ENCODE measurements at places on chromosomes 4 and X.

GRCh38 chr4:41883988-41884734 is 51.1 kb upstream of the TMEM33 start:
- DNase-seq = no peak

- DNase-seq = no peak
These were observed 104.5 kb downstream of the AR start for GRCh38 chrX:67648361-67648760.

DNA sequence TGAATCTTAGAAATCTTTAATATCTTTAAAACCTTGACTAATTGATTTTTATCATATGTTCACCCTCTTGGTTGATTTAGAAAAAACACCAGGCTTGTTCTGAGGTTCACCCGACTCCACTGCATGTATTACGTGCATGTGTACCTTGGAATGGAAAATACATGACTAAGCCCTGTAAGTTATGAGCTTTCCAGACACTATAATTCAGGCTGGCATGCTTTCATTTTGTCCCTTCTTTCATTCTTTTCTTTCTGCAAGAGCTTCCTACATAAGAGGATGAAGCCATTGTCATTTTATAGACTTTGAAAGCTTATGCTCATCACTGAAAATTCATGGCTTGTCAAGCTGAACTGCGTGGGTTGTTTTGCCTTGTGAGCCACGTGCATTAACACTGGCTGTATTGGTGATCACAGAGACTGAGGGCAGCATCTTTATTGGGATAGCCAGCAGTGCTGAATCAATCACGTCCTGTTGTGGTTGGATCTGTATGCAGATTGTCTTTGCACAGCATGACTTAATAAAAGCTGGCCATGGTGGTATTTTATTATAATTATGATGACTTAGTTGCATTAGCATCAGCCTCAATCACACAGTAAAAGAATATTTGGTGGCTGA is 141.9 kb downstream of the SLIT2 start:
- DNase-seq = no peak

DNA sequence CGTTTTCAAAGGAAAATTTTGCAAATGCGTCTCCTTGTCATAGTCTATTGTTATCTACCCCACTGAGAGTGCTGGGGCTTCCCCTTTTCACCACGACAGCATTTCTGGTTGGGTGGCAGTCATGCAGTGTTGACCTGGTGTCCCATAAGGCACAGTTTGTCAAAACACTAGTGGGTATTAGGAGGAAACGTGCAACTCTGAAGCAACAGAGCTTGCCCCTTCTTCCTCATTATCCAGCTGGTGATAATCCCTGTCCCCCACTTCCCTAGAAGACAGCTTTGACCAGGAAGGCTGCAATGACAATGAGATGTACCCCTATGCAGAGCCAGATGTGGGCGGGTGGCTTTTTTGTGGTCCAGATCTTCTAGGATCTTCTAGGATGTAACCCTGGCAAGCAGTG is 1.8 kb downstream of the TBC1D1 start:
- peak; percentile 39 for DNase-seq

- DNase-seq = peak; percentile 1
These were observed 538 bp downstream of the SCML2 start for GRCh38 chrX:18353931-18354368.

GRCh38 chrX:81110286-81110685 is 91.4 kb downstream of the HMGN5 start:
- no peak for DNase-seq

GRCh38 chrX:149853925-149854324 is 27.1 kb upstream of the MAGEA8 start:
- no peak for DNase-seq

GRCh38 chrX:154732421-154733065 is 18.3 kb downstream of the GAB3 start:
- no peak for DNase-seq

DNA sequence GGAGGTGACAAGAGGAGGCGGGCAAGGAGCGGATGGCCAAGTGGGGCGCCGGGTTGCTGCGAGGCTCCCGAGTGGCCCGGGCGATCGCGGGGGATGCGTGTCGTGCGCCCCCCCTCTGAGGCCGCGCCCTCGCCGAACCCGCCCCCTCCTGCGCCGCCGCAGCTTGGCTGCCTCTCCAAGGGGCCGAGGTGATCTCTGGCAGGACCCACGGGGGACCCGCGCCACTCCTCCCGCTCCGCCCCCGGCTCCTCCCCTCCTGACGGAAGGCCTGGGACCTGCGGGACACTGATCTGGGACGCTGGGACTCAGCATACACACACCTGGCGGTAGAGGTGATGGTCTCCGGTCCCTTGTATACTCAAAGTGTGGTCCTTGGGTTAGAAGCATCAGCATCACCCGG is 21.9 kb upstream of the FAM47C start:
- no peak for DNase-seq

DNA sequence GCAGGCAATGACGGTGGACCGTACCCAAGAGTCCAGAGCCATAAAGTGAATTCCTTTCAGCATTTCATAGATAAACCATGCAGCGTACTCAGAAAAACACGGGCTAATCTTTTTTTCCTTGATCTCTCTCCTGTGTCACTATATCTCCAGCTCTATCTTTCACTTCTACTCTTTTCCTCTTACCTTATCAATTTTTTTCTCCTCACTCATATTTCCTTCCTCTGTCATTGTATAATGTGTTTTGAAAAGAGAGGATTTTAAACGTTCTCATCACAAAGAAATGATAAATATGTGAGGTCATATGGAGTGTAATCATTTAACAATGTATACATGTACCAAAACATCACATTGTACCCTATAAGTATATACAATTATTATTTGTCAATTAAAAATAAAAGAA is 176.5 kb downstream of the CPE start:
- DNase-seq = no peak

DNA sequence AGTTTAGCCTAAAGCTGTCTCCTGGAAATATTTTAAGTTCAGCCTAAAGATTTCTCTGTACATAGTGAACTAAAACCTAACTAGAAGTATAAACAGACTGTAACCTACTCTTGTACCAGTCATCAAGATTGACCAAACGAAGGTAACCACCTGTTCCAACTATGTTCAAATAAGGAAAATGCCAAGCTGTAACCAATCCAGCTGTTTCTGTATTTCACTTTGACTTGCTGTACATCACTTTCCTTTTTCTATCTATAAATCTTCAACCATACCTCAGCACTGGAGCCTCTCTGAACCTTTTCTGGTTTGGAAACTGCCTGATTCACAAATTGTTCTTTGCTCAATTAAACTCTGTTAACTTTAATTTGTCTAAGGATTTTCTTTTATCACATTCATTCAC is 3.1 kb upstream of the CYSLTR1 start:
- DNase-seq = no peak

DNA sequence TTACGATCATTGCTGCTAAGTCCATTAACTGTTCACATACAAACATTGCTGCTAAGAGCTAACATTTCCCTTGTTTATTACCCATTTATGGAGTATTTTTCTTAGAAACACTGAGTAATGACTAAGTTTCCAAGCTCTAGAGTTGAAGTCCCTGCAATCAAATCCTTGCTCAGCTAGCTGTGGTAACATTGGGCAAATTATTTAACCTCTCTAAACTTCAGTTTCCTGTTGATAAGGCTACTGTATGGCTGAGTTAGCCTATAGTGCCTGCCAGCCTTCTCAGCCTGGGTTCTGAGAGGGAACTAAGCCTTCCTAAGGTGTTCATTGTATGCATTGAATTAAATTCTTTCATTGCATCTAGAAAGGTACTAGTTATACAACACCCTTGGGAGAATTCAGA is 15.2 kb upstream of the SCOC start:
- DNase-seq = no peak

DNA sequence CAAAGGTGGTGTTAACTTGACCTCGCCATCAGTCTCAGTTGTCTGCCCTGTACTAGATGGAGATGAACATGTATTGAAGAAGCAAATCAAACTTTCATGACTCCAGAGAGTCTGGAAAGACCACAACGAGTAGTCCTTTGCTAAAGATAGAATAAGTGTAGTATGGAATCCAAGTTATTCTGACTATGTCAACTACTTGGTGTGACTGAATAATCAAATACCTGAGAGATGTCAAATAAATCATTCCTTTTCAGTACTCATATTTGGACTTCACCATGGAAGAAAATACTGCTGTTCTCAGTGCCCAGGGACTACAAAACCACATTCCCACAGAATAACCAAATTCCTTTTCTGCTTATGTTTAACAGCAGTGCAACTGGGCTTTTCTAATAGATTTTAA is 161.2 kb upstream of the SPRY1 start:
- DNase-seq = no peak

GRCh38 chrX:13000301-13000811 is 25.4 kb downstream of the TMSB4X start:
- DNase-seq = no peak

- DNase-seq = no peak
These were observed 120.3 kb upstream of the USP9X start for GRCh38 chrX:40964633-40965586.

- DNase-seq = no peak
These were observed 100.6 kb downstream of the CHIC2 start for GRCh38 chr4:53963781-53964180.

DNA sequence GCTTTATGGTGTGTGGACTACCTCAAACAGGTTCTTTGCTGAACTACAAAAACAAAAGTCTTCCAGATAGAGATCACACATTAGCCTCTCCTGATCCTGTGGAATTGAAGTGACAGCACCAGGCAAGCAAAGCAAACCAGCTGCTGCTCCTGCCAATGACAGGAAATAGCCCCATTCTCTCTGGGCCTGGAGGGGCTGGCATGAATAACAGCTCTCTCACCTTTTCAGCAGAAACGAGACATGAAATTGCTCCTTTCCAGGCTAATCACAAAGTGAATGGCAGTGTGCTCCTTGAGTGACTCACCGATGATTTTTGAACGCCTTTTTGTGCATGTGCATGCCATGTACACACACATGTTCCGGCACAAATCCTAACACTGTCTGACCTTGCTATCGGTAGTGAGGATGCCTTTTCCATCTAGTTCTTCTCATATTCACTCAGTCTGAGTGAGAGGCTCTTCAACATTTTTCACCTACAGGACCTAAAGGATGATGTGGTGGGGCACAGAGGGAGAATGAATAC is 24.4 kb downstream of the MFAP3L start:
- DNase-seq = no peak

- DNase-seq = no peak
These were observed 1.6 kb downstream of the HPGD start for GRCh38 chr4:174520660-174521059.

- no peak for DNase-seq
These were observed 9.1 kb upstream of the SLC25A5 start for GRCh38 chrX:119459181-119459580.

DNA sequence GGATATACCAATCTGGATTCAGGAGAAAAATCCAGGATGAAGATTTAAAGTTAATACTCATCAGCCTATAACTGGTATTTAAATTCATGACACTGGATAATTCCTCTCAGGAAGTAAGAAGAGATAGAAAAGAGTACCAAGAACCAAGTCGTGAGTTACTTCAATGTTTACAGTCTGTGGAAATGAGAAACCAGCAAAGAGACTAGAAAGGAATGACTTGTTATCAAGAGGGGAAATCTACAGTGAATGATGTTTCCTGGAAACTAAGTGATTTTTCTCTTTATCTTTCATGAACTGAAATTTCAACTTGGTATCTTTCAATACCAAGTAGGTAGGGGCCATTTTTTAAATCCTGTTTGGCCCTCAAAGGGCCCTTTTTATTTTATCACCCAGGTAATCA is 217.9 kb upstream of the AFF2 start:
- no peak for DNase-seq

GRCh38 chrX:41900321-41900720 is 23.0 kb downstream of the CASK start:
- DNase-seq = no peak

DNA sequence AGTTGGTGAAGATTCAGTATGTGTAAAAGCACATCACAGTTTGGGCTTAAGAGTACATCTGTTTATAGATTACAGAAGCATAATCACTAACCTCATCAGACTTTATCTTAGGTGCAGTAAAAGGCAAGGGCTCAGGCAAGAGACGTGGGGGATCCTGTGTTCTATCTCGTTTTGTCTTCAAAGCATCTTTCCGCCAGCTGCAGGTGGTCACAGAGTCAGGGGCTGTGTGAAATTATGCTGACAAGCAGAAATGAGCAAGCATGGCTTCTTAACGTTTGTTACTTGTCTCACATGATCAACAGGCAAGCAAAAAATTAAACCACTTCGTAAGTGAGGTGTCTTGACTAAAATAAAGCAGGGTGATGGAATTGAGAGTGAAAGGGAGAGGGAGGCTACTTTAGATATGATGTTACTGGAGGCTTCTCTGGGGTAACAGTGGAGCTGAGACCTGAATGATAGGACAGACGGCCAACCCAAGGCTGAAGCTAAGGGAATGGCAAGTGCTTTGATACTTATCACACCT is 1.4 kb upstream of the TEC start:
- no peak for DNase-seq

GRCh38 chr4:52010986-52011385 is 9.2 kb downstream of the LRRC66 start:
- DNase-seq = no peak

DNA sequence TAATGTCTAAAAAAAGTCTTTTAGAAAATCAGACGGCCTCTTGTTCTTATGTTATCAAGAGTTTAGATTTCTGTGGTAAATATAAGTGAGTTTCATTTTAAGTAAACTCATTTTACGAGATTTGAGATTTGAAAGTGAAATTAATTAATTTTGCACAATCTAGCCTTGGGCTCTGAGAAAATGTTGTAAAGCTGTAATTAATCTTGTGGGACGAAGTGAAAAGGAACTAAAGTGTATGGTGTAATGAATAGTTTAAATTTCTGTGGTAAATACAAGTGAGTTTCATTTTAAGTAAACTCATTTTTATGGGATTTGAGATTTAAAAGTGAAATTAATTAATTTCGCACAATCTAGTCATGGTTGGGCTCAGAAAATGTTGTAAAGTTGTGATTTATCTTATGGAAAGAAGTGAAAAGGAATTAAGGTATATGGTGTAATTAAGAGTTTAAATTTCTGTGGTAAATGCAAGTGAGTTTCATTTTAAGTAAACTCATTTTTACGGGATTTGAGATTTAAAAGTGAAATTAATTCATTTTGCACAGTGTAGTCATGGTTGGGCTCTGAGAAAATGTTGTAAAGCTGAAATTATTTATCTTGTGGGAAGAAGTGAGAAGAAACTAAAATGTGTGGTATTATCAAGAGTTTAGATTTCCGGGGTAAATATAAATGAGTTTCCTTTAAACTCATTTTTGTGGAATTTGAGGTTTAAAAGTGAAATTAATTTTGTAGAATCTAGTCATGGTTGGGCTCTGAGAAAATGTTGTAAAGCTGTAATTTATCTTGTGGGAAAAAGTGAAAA is 1.6 kb downstream of the SCML1 start:
- DNase-seq = no peak

DNA sequence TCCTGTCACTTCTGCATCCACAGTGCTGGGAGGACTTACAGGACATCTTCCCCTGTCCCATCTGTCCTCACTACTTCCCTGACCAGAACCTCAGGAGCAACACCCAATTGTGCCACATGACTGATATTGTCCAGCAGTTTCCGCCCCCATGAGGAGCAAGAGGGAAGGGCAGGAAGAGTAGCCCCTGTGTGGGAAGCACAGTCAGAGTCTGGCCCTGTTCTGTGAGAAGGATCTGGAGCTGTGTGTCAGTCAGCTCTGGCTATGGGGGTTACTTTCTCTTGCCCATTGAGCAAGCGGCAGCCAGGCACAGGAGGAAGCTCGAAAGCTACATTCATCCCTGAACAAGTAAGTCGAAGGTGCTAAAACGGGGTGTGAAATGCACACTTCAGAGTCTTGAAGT is 14.8 kb upstream of the TRIM60 start:
- DNase-seq = no peak

- no peak for DNase-seq
These were observed 96.2 kb upstream of the HAND2 start for GRCh38 chr4:173626277-173626676.

GRCh38 chr4:102959496-102959895 is 60.0 kb downstream of the SLC9B1 start:
- no peak for DNase-seq
